ENCODE measurements at places on chromosomes 4 and X.

DNA sequence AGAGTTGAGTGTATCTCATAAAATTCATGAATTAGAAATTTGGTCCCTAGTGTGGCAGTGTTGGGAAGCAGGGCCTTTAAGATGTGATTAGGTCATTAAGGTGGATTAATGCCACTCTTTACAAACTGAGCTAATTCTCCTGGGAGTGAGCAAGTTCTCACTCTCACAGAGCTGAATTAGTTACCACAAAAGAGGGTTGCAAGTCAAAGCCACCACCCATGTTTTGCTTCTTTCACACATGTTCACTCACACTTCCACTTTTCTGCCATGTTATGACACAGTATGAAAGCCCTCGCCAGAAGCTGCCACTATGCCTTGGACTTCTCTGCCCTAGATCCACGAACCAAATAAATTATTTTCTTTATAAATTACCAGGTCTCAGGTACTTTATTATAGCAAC is 332.1 kb downstream of the ARAP2 start:
- no peak for DNase-seq

- DNase-seq, result peak; percentile 55
These were observed 20.9 kb upstream of the MTM1 start for GRCh38 chrX:150547375-150548115.

DNA sequence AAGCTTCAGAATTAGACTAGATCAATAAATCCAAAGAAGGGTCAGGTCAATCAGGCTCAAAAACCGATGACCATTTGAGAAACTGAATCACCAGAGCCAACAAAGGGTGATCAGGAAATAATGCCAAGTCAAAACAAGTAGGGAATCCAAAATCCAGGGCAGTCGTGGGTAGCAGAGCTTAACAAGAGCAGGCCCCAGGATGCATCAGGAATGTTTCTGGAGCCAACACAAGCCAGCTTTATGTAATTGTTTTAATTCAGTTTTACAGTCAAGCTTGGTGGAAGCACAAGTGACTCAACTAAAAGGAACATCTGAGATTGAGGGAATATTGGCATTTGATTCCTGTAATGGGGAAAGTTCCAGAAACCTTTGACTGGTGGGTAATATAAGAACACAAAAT is 237.9 kb upstream of the EDA2R start:
- DNase-seq, result no peak

GRCh38 chrX:111124418-111124817 is 28.4 kb downstream of the PAK3 start:
- no peak for DNase-seq

GRCh38 chr4:108396900-108397497 is 223.4 kb upstream of the RPL34 start:
- DNase-seq, result no peak

GRCh38 chrX:24471808-24472207 is 6.7 kb downstream of the PDK3 start:
- no peak for DNase-seq

DNA sequence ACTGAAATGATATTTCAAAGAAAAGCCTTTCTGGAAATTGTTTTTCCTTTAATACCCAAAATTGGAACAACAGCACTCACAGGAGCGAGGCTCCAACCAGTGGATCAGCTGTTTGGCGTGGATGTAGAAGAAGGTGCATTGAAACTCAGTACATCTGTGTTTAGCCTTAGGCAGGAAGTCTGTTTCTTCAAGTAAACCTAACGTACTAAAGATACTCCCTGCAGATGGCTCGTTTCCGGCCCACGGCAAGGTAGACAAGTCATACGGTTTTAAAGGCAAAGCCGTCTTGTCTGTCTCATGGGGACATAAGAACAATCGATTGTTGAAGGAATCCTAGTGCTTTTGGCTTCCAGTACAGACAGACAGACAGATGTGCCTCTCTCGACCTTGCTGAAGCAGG is 50.0 kb upstream of the CLCN4 start:
- no peak for DNase-seq

DNA sequence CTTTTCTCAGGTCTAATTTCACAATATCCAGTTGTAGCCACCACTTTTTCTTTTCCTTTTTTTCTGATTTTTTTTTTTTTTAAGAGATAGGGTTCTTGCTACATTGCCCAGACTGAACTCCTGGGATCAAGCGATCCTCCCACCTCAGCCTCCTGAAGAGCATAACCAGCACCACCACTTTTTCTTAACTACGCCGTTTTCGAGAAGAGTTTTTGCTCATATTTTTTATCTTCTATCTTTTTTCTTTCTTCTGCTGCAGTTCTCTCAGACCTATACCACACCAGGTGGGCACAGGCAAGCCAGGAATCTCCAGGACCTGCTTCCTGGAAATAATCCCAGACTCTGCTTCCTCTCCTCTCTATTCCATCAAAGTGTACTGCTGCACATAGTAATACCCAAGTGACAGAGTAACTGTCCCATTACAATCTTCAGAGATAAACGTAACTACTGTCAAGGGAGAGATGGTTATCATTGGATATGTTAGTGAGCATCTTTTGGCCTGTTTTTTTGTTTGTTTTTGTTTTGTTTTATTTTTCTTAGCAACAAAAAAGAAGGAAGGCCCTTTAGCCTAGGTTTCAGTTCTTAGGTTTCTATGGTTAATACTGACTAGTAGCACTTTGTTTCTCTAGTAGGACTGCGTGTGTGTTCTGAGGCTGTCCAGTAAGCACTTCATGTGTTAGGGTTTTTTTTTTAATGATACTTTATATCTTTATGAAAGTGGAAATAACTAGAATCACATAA is 59.2 kb upstream of the TXK start:
- DNase-seq, result no peak

DNA sequence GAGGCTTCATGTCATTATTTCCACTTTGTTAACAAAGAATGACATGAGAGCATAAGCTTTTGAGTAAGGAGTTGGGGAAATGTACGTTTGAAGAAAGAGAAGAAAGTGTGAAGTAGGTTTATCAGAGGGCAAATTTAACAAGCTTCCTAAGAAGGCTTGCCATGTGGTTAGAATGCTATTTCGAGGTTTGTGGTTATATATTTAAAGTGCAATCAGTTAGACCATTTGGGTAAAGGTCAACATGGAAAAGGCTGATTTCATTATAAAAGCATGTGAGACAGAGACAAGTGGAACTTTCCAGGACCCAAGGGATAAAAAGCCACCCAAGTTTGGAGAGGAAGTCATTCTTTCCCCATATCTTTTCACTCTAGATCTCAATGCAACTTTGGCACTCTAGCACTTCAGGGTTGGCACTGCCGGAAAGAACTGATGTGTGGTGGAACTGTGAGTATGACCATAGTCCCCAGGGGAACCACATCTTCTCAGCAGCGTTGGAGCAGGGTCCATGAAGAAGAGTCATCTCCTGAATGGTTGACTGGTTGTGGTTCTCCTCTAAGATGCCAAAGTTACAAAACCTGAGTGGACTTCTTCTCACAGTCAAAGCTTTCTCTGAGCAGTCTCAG is 529.9 kb downstream of the MID1IP1 start:
- no peak for DNase-seq

DNA sequence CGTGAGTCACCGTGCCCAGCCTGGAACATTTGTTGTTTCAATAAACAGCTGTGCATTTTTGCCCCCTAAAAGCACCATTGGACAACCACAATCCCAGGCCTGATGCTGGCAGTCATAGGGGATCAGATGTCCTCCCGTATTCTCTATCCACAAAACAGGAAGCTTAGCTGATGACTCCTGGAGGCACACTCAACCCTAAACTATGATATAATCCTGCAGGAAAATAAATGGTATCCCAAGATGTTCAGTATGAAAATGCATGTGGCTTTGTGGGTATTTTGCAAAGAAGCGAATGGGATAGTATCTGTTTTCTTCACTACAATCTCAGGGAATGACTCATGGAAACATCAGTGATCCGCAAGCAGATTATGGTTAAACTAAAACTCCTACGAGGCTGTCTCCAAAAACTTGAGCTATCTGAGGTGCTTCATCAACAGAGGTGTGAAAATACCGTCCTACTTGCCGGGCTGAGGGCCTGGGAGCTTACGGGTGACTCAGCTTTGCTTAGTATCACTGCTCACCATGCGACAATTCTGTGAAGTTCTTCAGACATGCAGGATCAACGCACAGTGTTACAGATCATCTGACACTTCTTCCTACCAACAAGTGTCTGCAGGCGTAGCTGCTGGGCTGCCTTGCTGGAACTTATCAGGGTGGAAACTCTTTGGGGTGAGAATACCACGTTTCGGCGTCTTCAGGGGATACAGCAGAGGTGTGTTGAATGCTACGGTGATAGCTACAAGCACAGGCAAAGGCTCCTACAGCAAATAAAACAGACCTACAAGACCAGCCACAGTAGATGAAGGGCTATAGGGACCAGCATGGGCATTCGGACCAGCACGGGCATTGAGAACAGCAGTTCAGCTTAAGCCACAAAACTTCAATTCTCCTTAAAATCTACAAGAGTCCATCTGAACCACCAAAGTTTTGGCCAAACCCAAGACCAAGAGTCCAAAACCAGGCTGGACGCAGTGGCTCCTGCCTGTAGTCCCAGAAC is 148.5 kb downstream of the DHRSX start:
- no peak for DNase-seq
